ENCODE measurements at places on chromosomes 4 and X.

DNA sequence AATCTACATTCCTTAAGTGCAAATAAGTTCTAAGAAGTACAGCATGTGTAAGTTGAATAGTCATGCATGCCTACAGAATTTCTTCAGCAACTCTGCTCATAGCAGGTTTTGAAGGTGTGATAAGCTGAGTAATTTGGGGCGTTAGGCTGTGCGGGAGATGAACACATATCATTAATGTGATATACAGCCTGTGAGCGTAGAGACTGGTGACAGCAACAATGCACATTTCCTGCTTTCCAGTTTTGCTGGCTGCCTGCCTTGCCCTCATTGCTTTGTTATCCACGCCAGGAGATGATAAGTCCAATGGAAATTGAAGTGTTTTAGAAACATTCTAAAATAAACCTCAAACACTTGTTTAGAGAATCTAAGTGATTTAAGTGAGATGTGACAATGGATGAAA is 1709.4 kb downstream of the ARAP2 start:
- DNase-seq = no peak

GRCh38 chrX:19178402-19178801 is 56.1 kb upstream of the ADGRG2 start:
- DNase-seq = no peak

GRCh38 chrX:23389196-23389792 is 54.6 kb downstream of the PTCHD1 start:
- no peak for DNase-seq

GRCh38 chr4:112147697-112148096 is 2.4 kb downstream of the FAM241A start:
- no peak for DNase-seq

GRCh38 chr4:40850496-40850895 is 100.7 kb downstream of the NSUN7 start:
- no peak for DNase-seq

GRCh38 chr4:61149278-61149677 is 50.8 kb upstream of the ADGRL3 start:
- DNase-seq = no peak

GRCh38 chr4:53511014-53511413 is 80.3 kb downstream of the LNX1 start:
- no peak for DNase-seq

- DNase-seq = no peak
Measured at GRCh38 chr4:158821228-158821971, 52.6 kb downstream of the FNIP2 start.

GRCh38 chrX:8845469-8845868 is 44.3 kb upstream of the FAM9A start:
- DNase-seq = no peak

- DNase-seq = no peak
Measured at GRCh38 chr4:140116442-140117104, 37.4 kb downstream of the MAML3 start.

- DNase-seq = no peak
Measured at GRCh38 chr4:36439556-36439955, 158.1 kb downstream of the DTHD1 start.

GRCh38 chrX:107654872-107655761 is 26.8 kb downstream of the PRPS1 start:
- peak; percentile 8 for DNase-seq

DNA sequence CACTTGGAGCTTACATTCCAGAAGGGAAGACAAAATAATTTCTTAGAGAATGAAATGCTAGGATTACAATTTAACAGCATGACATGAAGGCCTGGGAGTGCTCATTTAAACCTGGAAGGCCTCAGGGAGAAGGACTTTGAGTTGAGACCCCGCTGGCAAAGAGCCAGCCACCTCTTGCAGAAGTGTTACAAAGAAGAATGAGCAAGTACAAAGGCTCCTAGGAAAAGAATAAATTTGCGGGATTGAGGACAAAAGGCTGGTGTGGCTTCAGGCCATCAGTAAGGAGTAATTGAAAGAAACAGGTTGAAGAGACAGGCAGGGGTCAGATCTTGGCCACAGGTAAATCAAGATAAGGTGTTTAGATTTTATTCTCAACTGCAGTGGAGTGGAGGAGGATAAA is 3.1 kb upstream of the ELOVL6 start:
- DNase-seq = no peak

GRCh38 chrX:47222751-47223350 is 4.4 kb downstream of the CDK16 start:
- no peak for DNase-seq

DNA sequence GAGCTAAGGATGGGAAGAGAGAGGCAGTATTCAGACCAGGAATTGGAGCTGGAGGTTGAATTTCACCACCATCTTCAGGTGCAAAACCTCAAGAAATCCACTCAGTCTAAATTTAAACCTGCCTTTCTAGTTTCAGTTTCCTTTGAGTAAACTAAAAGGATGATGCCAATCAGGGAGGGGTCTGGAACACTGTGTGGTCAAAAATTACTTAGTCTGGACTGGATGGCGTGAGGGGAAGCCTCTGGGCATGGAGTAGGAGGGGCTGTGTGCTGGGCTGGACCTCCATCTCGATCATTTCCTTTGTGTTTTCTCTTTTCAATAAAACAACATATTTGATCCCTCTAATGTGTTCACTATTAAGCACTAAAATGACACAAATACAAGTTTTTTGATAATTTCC is 120.1 kb downstream of the GC start:
- no peak for DNase-seq

- no peak for DNase-seq
Measured at GRCh38 chr4:87086143-87086805, 134.1 kb downstream of the KLHL8 start.

GRCh38 chr4:25560605-25561004 is 95.0 kb upstream of the SLC34A2 start:
- DNase-seq = no peak

DNA sequence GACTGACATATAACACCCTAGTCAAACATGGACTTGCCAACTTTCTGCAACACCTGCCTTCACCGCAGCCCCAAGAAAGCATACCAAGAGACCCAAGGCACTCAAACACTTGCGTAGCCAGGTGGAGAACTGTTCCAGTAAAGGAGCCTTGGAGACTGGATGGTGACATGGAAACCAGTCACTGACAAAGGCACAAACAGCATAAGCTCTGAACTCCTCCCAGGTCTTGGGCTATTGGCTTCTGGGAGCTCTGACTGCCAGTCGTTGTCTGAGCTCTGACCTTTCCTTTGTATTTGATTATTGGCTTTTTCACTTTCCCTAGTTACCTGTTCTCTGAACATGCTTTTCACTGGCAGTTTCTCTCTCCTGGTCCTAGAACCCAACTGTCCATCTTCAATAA is 38.3 kb downstream of the ARAP2 start:
- DNase-seq = no peak

DNA sequence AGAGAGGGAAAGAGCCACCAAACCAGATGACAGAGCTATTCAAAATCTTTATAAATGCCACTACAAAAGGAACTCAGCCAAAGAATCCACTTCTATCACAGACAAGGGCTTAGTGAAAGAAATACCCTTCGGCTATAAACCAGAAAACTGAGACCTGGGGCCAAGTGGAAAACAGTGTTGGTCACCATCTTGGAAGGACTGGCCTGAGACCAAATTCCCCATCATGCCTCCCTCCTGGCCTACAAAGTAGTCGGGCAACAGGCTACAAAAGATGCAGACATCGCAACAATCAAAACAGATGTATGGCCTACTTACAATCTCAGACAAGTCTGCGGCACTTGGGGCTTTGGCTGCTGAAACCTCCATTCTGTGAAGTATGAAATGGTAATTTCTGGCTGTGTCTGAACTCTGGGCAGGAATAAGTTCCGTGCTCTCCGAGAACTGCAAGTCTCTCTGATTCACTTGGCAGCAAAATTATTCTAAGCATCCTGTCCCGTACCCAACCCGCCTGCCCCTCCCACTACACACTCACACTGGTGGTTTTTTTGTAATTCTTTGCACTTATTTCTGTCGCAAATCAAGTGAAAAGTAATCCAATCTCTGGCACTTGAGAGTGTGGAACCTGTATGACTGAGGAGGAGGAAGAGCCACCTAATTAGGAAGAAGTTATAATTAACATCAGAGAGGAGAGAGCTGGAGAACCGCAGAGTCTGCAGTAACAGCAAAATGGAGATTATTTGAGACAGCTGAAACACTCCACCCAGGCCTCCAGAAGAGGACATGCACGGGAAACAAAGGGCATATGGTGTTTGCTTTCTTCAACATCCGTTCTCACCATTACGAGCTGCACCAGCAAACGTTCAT is 87.8 kb downstream of the SH3KBP1 start:
- peak; percentile 26 for DNase-seq

- DNase-seq = no peak
Measured at GRCh38 chr4:99825272-99825671, 8.6 kb downstream of the DAPP1 start.

- DNase-seq = no peak
Measured at GRCh38 chr4:72119946-72120345, 88.1 kb downstream of the NPFFR2 start.

- DNase-seq = no peak
Measured at GRCh38 chrX:24055043-24055356, 244 bp downstream of the EIF2S3 start.

GRCh38 chr4:104811727-104812126 is 317.0 kb upstream of the CXXC4 start:
- no peak for DNase-seq

GRCh38 chr4:56375458-56375857 is 11.8 kb downstream of the AASDH start:
- no peak for DNase-seq

DNA sequence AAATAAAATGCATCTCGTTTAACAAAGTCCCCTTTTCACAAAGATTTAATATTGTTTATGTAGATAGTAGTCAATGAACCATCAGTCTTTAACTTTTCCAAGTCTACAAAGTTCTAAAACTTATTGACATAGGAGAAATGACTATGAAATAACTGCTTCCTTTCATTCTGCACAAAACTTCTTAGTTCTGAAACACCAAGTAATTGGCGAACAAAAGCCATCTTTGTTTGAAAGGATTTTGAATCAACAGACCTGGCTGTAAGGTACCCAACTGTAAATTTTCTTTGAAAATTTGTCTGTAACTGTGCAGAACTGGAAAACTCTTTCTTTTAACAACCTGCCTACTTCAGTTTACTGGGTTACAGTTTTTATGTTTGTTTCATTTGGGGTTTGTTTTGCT is 25.9 kb downstream of the LEF1 start:
- DNase-seq = no peak

GRCh38 chr4:87901422-87901992 is 68.7 kb downstream of the MEPE start:
- DNase-seq = no peak

- DNase-seq = no peak
Measured at GRCh38 chr4:58119298-58119697, 1009.1 kb upstream of the IGFBP7 start.

DNA sequence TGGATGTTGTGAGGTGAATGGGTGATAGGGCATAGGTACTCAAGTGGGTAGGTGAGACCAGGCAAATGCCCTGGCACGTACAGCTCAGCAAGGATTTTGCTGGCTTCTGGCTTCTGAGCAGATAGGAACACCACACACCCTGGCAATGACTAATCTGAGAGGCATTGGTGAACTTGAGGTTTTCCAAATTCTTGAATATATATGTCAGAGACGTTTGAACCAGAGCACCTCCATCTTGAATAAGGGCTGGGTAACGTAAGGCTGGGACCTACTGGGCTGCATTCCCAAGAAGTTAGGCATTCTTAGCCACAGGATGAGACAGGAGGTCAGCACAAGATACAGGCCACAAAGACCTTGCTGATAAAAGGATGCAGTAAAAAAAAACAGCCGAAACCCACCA is 204.5 kb downstream of the NLGN4X start:
- DNase-seq = no peak

DNA sequence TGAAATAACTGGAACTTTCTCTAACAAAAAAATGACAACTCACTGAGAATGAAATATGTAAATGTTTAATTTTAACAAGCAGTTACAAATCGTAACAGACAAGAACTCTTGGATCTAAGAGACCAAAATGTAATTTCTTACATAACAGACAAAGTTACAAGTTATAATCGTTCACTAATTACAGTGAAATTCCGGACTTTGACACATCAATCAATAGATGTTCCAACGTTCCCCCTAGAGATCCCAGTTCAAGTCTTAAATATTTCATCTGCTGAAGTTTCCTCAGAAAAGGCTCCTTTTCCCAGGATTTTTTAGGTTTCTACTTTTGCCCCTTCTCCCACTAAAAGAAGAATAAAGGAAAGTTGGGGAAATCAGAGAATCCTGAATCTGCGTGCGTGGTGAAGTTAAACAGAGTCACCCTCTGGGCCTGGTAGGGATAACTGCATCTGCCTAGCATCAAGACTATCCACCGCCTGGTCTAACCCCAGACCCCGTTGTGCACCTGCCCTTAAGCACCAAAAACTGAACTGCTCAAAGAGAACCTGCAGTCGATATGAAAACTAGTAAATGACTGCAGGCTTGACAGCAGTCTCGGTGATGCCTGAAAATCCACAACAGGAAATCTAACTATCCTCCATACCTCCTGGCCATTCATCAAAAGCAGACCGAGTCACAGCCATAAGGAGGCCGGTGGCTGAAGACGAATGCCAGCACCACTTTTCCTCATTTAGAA is 2.3 kb downstream of the IRF2 start:
- DNase-seq = no peak

DNA sequence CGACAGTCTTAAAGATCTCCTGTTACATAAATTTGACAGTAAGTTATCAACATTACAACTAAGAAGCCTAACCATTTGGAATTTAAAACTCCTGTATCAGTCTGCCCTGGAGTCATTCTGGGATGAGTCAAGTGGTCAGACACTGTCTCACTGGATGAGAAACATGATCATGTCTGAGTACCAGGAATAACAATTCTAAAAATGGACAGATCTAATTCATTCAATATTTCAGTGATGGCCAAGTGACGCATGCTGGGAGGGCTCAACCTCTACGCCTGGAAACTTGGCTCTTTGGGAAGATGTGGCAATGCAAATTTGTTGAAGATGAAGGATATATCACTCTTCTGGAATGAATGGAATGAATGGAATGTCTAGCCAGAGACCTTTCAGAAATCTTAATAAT is 1427.2 kb downstream of the STIM2 start:
- DNase-seq = no peak

- no peak for DNase-seq
Measured at GRCh38 chr4:82230306-82230705, 143.5 kb downstream of the HNRNPD start.

- DNase-seq = no peak
Measured at GRCh38 chr4:94588896-94589693, 137.4 kb downstream of the PDLIM5 start.

DNA sequence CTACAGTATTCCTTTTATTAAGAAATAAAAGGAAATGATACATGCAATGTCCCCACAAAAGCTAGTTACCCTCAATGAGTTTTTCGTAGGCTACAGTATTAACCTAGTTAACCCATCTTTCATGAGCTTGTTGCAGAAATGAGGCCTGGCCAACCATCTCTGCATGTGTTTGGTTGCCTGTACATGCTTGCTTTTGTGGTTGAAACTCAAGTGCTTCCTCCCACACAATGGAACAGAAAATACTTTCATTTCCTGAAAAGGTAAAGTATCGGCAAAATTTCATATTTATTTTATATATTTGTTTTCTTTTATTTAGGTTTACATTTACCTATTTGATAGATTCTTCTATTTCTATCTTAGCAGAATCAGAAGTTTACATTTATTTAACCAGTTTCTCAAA is 214.6 kb upstream of the FAM241A start:
- no peak for DNase-seq

GRCh38 chr4:40909363-40909876 is 159.7 kb downstream of the NSUN7 start:
- peak; percentile 2 for DNase-seq

GRCh38 chr4:38662522-38663089 is 1.4 kb upstream of the KLF3 start:
- DNase-seq = no peak
